Central memory CD4-positive, alpha-beta T cell (primary cell): ENCODE measurements at places on chromosomes 5 and 9.

DNA sequence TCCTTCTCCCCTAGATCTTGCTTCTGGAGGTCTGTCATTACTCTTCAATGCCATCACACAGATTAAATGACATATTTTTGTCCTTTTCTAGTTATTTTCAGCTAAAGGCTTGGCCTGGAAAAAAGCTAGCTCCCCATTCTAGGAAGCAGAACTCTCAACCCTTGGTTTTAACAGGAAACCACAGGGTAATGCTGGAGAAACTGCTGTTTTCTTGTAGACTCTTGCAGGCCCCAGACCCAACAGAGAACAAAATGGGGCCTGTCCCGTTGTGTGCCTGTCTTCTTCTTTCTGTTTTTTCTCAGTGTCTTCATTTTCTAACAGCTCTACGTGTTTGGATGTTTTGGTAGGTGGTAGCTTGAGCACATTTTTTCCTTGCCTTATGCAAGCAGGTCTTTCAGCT, 21.5 kb downstream of the DCANP1 start:
- DNase-seq, result no peak

- DNase-seq, result no peak
Measured at GRCh38 chr9:136947955-136948510, 3.0 kb downstream of the C8G start.

DNA sequence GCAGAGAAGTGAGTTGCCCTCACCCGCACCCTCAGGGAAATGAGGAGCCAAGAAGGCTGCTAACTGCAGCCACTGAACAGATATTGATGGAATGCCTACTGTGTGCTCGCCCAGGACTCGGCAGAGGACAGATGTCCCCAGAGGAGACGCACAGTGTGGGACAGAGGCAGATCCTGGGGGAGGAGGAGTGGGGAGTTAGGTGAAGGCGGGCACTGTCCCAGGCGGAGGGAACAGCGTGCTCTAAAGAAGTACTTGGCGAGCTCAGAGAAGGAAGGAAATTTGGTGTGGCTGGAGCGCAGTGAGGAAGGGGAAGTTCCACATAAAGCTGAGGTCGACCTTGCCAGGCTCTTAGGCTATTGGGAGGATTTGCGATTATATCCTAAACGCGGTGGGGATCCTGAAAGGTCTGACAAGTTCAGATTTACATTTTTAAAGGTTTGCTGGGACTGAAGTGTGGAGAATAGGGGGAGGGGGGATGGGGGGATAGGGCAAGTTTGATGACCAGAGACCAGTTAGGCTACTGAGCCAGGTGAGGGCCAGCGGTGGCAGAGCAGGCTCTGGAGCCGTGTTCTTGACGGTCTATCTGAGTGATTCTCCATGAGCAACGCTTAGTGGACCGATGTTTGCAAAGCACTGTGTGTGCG, 23.6 kb upstream of the CERCAM start:
- no peak for DNase-seq

DNA sequence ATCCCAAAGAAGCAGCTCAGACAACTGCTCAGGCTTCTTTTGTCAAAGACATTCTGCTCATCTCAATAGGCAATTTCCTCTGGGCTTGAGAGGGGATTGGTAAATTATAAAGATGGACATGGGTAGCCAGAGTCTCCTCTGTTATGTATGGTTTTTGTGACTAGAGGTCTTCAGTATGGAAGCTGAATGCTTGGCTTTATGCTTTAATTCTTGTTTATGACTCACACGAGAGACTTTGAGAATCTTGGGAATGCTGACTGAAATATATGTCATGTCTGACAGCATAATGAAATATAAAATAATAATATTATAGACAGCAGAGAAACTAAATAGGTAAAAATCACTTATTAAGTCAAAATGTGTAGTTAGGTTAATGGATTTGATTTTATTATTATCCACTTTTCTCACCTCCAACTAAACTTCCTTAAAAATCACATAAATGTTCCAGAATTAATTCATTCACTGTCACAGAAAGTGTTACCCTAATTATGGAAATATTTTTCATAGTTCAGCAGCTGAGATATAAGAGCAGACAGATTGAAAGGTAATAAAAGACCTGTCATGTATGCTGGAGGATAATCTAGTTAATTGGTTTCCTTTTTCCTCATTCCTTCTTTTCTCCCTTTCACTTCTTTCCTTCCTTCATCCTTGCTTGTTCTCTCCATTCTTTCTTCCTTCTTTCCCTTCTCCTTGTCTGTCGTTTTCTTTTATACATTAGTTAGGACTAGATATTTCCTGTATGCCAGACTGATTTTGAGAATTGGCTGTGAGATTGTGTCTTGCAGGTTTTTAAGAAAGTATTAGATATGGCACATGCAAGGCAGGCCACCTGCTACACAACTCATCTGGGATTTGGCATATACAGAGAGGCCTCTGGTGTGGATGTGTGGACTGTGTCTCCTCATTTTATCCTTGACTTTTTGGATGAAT, 1866.1 kb upstream of the NUDT12 start:
- DNase-seq, result no peak

DNA sequence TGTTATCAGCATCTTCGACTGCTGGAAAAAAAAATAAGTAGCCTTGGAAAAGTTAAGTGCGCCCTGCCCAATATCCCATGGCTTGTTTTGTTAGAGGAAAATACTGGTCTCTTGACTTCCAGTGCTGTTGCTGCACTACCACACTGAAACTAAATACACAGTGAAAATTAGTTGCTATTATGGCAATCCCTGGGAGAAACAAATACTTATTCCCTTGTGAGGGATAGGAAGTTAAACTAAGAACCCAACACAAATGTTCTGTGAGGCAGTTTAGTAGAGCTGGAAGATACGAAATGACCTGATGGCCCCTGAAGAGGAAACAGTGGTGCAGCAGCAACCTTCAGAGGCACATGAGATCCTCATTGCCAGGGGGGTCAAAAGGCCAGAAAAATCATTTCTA, 164.0 kb downstream of the ARL15 start:
- DNase-seq, result no peak

- DNase-seq, result no peak
Measured at GRCh38 chr9:76944011-76944410, 38.1 kb upstream of the PRUNE2 start.

GRCh38 chr9:27534131-27534530, 4.5 kb upstream of the MOB3B start:
- DNase-seq, result no peak
